NCI-H774 (cell line): ENCODE measurements at places on chromosomes 13 and 19.

DNA sequence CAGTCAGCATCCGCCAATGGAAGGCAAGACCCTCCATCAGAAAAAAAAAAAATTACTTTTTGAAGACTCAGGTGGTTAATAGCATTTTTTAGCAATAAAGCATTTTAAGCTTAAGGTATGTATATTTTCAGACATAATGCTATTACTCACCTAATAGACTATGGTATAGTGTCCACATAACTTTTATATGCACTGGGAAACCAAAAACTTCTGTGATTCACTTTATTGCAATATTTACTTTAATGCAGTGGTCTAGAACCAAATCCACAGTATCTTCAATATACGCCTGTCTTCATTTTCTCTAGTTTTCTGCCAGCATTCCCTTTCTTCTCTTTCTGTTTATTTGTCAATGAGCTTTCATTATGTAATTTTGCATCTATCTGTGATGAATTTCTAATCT lies 418.1 kb downstream of the SLITRK6 start:
- no peak for DNase-seq

GRCh38 chr13:89749888-89750287 lies 1597.6 kb upstream of the MIR17HG start:
- no peak for DNase-seq

DNA sequence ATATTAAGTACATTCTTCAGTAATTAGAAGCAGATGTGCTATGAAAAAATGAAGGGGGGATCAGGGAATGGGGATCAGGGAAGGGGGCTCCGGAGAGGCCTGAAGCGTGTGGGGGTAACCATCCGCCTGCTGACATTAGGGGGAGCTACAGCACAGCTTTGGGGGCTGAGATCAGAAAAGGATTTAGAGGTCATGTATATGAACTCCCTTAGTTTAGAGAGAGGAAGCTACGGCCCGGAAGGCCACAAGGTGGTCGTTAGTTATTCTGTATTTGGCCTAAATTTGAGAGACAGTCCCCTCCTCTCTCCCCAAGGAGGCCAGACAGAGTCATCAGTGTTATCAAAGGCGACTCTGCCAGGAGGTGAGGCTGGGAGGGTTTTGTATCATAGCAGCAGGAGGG lies 99.0 kb downstream of the TM9SF2 start:
- DNase-seq: no peak

DNA sequence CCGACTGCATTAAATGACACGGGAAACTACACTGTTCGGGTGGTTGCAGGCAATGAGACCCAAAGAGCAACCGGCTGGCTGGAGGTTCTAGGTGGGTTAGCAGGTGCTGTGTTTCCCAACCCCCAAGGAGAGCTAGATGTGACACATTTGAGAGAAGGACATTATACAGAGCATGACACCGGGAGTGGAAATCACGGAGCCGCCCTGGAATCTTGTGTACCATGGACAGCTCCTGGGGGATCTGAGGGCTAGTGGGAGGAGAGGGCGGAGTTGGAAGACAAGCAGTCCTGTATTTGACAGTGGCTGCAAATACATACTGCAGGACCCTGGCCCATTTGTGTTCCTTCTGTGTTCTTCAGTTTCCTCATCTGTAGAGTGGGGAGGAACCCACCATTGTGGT lies 2.3 kb downstream of the CEACAM18 start:
- DNase-seq: no peak

DNA sequence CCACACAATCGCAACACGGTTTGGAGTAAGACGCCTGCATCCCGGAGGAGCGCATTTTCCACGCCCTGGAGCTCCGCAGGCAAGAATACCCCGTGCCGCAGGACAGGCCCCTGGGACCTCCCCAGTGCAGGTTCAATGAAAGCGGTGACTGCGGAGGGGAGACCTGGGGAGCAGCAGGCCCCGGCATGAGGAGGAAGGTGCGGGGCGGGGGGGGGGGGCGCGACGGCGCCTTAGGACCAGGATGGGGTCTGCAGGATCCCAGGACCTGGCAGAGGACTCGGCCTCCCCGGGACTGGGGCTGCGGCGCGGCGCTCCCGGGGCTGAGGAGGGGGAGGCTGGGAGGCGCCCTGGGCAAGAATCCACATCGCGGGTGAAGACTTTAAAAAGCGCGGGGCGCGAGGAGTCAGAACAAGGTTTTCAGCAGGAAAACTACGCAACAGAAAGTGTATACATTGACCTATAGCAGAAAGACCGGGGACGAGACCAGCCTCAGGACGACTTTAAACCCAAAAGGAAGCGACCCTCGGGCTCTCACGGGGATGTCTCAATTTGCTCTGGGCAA lies 432 bp downstream of the ZNF611 start:
- DNase-seq: no peak

DNA sequence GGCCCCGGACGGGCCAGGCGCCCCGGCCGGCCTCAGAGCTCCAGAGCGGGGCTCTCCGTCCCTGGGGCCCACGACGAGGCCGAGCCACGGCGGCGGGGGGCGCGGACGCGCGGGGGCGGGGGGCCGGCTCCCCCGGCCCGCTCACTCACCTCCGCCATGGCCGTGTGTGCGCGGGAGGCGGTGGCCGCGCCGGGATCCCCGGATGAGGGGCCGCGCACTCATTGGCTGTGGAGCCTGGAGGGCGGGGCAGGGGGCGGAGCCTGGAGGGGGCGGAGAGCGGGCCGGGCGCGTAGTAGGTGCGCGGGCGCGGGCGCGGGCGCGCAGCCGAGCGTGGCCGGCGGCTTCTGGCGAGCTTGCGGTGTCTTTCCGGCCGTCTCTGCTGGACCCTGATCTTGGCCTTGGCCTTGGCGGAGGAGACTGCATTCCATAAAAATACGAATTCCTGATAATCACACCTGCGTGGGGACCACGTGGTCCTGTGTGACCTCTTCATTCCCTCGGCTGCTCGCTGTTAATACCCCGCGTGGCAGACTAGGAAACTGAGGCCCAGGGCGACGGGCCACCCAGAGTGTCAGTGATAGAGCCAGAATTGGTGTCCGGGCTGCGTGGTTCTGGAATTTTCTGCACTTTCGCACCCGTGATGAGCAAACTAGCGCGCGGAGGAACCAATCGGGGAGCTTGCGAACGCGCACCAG lies at the start of gene MIER2:
MIER2 (minus strand) TSS at position 172 of the 695 bp plus-strand sequence; CDS start at position 158, 14 bp downstream.
- peak; percentile 81 for DNase-seq

- no peak for DNase-seq
Observed at GRCh38 chr13:113086991-113087922, 18.3 kb upstream of the F7 start.
